Lower leg skin (tissue), 4 donors: ENCODE measurements at places on chromosomes 5 and 9.

DNA sequence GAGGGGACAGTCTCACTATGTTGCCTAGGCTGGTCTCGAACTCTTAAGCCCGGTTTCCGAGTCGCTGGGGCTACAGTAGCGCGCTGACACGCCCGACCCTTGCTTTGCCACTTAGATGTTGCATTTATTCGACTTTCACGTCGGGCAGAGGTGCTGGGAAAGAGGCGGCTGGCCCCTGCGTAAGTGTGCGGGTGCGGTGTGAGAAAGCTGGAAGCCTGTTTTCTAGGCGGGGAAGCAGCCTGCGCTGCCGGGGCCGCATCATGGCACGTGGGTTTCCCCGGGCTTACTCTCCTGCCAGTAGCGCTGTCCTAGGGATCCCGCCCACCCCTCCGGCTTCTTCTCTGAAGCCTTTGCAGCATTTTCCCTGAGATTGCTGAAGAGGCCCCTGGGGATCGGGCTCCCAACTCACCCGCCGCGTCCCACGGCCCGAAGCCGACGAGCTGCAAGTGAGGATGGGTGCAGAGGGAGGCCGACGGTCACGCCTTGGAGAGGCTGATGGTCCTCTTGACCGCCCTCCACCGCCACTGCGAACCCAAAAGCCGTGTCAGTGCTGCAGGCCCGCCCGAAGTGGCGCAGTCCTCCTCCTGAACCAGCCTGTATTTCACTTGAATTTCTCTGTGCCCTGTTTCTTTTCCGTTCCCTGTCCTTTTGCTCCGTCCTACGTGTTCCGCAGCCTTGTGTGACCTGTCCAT, 5.8 kb upstream of the TRIM41 start:
- DNase-seq = peak; percentile 93

DNA sequence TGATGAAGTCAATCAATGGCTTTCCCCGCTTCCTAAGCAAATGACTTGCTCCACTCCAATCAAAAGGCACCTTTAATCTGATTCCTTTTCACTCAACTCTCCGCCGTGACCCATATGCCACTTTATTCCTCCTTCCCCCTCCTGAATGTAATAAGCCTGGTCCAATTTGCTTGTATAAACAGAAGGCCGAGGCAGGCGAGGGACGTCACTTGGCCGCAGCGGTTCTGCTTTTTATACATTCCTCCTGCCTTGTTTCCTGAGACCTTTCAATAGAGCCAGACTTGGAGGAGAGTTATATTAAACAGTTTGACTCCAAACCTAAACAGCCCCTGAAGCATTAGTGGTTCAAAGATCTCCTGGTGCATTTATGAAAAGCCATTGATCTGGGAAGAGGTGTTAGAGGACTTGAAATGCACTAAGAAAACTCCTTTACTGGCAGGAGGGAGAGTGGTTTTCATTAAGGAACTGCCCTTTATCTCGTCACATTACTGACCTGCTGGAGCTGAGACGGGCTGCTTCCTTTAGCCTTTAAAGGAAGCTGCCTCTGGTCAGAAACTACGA, 273.4 kb downstream of the SLIT3 start:
- no peak for DNase-seq

GRCh38 chr5:102545175-102545574, 46.4 kb upstream of the SLCO6A1 start:
- no peak for DNase-seq

GRCh38 chr5:45437752-45438151, 258.4 kb downstream of the HCN1 start:
- no peak for DNase-seq

DNA sequence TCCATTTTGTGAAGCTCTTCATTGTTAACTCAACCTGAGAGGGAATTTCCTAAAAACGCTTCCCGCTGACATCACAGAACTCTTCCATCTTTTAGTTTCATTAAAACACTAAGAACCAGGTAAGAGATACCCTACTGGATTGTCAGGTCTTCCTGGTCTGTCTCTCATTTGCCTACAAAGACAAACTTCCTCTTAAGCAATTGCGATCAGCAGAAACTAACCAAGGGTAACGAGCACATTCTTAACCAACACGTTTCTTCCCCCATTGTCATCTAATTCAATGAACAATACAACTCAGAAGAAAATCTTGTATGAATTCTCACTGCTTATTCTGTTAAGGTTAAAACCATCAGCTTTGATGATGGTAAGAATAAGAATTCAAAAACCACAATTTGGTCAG, 6.6 kb downstream of the FBXW11 start:
- no peak for DNase-seq

DNA sequence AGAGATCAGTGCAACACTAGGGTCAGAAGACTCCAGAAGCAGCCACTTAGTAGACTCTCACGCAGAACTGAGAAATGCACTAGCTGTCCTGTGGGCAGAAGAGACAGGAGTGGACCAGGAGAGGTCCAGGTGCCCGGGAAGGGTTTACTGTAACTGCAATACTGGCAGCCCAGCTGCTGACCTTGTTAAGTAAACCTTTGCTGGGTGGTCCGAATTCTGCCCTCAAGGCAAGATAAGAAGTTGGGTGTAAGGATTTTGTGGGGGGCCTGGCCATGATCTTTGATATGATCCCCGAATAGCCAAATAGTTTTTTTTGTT, 91.3 kb downstream of the PDE6A start:
- DNase-seq = no peak

DNA sequence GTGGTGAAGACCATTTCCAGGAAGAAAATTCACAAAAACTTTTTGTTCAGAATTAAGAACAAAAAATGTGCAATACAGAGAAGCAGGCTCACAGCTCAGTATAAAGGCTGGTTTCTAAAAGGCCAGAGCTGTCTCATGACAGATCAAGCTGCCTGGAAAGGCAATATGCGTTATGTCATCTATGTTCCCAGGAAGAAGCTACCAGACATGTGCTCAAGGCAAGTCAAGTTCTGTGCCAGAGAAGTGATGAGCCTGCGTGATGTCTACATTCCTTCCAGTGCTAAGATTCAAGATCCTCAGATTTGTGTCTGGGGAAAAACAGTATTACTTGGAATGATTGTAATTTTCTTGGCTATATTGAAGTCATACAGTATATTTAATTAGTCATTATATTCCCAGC, 104.3 kb downstream of the PDE4D start:
- no peak for DNase-seq

- DNase-seq = no peak
Observed at GRCh38 chr9:99253772-99254431, 31.8 kb downstream of the SEC61B start.

- no peak for DNase-seq
Observed at GRCh38 chr9:112555844-112556482, 69.3 kb downstream of the KIAA1958 start.

GRCh38 chr5:57718155-57718554, 235.5 kb upstream of the ACTBL2 start:
- no peak for DNase-seq

GRCh38 chr5:37005252-37005651, 128.7 kb downstream of the NIPBL start:
- DNase-seq = no peak

DNA sequence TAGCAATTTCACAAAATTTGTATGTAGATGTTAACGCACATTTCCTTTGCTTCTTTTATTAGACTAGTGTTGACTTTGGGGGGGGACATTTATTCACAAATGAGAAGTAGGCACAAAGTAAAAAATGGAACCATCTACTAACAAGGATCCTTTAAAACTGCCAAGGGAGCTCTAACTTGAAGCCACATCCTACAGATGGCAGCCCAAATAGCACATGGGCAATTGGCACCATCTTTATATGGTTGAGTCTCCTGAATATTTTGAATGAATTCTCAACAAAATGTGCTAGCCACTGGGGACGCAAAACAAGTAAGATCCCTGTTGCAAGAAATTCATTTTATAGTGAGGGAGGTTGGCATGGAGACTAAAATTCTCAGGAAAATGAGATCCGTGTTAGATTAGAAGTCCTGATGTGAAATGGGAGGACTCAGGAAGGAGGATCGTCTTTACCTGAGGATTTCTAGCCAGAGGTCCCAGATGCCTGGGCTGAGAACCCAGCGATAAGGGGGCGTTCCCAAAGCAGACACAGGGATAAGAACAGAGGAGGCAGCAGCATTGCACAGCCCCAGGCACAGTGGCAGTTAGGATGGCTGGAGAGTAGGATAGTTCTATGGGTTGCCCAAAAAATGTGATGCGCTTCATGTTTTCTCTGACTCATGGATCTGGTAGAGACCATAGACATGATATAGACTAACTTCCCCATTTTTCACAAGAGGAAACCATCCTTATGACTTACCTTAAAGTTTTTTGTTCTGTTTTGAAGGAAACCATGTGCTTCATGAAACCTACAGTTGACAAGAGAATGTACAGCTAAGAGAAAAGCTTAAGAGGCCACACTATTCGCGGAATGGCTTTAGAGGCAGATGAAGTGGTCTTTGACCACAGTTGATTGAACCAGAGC, 37.4 kb downstream of the C9orf152 start:
- DNase-seq = no peak

DNA sequence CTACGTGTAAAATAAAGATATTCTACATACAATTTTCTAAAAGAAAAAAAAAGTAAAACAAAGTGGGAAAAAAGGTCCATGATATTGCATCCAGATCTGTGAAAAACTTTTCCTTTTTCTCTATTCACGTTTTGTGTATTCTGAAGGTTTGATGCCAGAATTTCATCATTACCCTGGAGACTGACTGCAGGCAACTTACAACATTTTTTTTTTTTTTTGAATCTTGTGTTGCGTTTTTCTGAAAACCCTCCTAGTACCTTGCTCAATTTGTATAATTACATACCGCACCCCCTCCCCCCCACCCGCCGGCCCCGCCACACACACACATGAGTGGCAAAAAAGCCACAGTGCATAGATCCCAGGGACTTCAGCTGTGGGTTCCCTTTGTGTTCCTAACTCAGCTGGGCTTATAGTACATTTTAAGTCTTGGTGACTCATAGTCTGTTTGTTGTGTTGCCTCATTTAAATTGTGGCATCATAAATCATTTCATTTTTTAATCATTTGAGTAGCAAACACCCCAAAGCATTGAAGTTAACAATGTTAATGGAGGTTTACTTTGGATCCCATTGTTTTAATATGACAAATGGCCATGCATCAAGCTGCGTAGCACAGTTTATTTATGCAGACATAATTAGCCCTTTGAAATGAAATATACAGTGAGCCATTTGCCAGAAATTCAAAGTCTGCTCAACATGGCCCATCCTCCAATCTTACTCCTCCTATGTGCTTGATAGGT, 36.0 kb downstream of the PRDM6 start:
- DNase-seq = no peak

- DNase-seq = no peak
Observed at GRCh38 chr9:107866711-107867311, 377.2 kb upstream of the KLF4 start.

- no peak for DNase-seq
Observed at GRCh38 chr9:119998614-119999013, 581.4 kb downstream of the CDK5RAP2 start.

GRCh38 chr5:172219296-172219695, 25.3 kb downstream of the EFCAB9 start:
- no peak for DNase-seq
